Suppressor macrophage (primary cell): ENCODE measurements at places on chromosomes 2 and 18.

GRCh38 chr18:54775686-54776085, 52.6 kb upstream of the RAB27B start:
- peak; percentile 1 for DNase-seq

GRCh38 chr2:219506802-219507526, 7.3 kb upstream of the ASIC4 start:
- no peak for DNase-seq

GRCh38 chr2:135573620-135574019, 42.3 kb downstream of the R3HDM1 start:
- DNase-seq, result no peak

DNA sequence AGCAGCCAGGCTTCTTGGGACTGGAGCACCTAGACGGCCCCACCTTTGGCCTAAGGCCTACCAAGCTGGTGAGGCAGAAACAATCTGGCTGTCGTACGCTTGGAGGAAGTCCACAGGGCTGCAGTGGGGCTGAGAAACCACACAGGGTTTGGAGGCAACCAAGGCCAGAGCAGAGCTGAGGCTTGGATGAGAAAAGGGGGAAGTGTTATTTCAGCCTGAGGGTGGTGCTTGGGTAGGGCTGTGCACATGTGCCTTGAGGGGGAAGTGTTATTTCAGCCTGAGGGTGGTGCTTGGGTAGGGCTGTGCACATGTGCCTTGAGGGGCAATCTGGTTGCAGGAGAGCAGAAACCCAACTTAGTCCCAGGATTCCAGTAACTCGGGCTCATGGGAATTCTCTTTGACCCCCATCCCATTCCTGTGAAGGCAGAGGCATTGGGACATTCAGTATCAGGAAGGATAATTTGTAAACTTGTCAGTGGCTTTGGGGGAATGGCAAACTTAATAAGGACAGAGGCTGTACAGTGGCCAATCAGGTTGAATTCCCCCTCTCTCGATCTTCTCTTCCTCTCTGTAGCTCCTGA, 971 bp upstream of the FBXO41 start:
- peak; percentile 90 for DNase-seq

DNA sequence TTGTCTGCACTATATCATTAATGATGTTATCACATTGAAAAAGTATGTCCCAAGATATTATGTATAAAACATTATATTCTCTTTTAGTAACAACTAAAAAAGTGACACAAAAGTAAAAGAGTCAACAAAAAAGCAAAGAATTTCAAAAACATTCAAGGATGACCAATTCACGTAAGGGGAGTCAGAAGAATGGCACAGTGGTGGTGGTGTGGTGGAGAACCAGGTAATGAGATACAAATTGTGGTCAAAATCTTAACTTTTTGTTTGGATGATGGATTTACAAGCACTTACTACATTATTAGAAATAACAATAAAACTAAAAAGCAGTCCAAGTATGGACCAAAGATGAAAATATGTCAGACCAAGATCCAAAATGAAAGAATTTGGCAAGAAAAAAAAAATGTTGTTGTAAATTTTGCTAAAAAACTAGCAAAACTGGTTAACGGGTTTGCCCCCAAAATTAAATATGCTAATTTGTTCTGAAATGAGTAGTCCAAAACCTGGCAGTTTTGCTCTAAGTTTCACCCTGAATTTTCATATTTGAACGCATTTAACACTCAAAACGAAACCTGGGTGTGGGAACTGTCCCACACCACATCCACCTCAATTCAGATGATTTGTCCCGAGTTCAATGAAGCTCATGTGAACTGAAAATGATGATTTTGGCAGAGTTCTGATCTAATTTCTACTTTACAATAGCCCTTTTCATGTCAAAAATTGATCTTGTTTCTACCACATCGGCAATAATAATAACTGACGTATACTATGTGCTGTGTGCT, 135.8 kb downstream of the IKZF2 start:
- DNase-seq, result no peak

DNA sequence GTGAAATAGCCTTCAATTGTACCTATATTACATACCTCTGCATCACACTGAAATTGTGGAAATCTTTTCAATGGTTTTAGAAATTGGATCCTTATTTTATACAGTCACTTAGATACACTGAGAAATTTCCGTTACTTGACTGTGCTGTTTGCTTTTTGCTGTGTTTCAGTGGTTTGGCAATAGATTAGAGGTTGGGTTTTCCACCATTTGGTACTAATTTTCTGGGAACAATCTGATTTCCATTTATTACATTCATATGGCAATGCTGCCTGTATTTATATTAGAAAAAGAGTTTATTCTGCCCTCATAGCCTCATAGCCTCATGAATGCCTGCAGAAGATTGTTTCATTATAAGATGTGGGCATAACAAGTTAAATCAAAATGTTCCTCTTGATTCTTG, 285.0 kb downstream of the GULP1 start:
- no peak for DNase-seq

- no peak for DNase-seq
Observed at GRCh38 chr2:112493858-112494648, 12.1 kb downstream of the TTL start.

DNA sequence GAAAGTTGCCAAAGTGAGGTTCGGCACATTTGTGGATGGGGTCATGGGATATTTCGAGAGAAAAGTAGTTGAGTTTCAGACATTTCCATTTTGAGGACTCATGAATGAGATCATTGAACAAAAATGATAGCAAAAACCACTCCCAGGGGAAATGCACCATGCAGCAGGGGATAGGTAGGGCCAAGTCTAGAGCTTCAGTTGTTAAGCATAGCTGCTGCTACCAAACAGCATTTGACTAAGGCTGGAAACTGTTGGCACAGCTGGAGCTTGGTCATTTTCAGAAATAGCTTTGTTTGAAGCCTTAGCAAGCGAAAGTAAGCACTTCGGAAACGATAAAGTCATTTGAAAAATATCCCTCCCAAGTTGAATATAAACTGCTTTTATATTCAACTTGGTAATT, 431.8 kb downstream of the SOCS6 start:
- DNase-seq, result no peak

DNA sequence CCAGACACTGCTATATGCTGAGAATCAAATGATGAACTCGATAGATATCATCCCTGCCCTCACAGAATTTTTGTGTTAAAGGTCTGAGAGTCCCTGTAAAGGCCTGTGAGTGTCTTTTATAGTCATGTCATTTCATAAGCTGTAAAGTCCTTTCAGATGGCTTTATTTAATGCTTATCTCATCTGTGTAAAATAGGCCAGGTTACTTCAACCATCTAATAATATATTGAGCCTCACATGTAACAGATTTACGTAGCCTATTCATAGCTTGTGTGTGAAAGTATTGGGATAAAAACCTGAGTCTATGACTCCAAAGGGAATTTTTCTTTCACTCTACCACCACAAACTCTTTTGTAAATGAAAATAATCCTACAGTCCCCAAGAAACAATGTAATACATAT, 672.0 kb upstream of the SYT4 start:
- DNase-seq, result no peak

GRCh38 chr2:173229086-173229485, 125.6 kb upstream of the CDCA7 start:
- no peak for DNase-seq

GRCh38 chr18:50203801-50204604, 9.1 kb upstream of the MYO5B start:
- peak; percentile 15 for DNase-seq

DNA sequence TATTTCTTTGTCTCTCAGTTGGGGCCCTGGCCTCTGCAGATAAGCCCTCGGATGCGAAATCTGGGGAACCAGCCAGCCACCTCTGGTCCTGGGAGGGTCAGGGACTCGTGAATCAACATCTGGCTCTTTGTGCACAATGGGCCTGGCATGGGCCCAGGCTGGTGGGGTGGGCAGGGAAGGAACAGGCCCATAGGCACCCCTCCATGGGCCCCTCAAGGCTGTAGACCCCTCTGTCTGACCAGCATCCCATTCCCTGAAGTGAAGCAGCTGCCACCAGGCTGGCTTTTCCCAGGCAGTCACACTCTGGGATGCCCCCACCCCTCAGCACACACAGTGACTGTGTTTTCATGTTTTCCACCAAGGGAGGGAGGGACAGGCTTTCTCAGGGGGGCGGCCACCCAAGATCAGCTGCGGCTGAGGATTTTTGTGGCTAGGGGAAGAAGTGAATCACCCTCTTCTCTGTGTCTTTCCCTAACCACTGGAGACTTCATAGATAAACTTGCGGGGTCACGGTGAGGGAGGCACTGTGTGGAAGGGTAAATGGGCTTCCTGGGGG, 166.0 kb downstream of the AGAP1 start:
- no peak for DNase-seq

DNA sequence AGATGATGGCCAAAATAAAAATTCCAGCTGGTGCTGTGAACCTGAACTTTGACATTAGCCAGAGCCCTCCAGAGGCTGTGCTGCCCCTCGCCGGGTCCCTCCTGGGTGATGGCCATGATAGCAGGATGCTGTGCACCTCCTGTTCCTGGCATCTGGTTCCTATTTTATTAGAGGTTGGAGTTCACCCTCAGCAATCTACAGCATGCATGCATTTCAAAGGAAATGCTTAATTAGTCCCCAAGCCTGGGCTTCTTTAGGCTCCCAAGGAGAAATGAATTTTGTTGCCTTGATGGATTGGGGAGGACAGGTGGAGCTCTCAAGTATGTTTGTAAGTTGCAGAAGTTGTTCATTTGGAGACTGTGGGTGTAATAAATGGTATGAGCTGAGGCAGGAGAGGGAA, 166.9 kb downstream of the GLI2 start:
- DNase-seq, result no peak

- no peak for DNase-seq
Observed at GRCh38 chr2:10402062-10402585, 46.0 kb downstream of the ODC1 start.

DNA sequence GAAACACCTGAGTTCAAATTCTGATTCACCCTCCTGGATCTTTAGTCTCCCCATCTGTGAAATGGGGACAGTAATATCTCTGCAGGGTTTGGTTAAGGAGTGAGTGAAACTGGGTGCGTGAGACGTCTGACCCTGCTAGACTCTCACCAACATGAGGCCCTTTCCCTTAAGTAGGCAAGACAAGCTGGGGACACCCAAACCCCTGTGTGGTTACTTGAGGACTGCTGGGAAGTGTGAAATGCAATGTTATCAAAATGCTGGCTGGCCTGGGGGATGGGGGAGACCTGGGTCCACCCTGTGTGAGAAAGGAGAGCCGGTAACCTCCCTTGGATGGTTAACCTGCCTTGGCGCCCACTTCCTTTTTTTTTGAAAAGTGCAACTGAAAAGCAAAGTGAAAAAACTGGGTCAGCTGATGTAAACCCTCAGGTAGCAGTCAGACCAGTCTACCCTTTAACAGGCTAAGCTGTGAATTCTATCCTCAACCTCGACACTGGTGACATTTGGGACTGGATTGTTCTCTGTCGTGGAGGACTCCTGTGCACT, 82.3 kb downstream of the INPP5D start:
- no peak for DNase-seq

- DNase-seq, result no peak
Observed at GRCh38 chr2:180991820-180992219, 11.4 kb downstream of the UBE2E3 start.

- DNase-seq, result no peak
Observed at GRCh38 chr18:23281626-23282436, 146.5 kb downstream of the CABLES1 start.

DNA sequence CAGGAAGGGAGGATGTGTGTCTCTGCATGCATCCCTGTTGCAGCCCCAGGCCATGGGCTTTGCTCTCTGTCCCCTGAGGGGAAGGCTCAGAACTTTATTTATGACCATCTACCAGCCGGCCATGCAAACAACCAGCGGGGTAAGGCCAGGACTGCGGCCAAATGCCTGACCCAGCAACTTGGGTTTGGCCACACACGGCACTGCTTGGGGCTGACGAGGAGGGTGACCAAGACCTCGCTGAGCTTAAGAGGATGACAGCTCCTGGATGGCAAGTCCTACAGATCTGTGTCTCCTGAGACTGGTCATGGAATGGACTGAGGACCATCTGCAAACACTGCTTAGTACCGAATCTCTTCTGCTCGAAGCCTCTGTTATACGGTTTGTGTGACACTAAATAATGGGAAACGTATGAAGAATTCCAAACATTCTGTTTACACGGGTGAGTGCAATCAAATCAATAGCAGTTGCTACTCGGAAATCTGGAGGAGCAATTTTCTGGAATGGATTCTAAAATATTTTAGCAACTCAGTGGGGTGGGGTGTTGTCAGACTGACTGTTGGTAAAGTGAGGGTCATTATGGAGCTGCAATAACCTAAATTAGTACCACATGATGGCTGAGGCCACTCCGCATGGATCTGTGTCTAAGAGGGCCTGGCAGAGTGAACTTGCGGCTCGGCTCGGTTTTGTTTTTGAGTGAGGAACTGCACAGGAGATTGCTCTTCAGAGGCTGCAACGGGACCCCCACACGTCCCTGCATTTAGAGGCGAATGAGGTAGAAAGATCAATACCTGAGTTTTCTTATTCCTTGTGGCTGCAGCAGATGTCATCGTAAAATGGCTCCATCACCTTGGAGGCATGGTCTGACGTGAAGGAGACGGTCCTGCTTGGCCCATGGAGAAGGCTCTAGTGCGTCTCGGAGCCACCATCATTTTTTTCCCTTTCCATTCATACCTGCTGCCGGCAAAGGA, 26.6 kb downstream of the TMEM18 start:
- no peak for DNase-seq

GRCh38 chr18:6874315-6874714, 144.8 kb downstream of the ARHGAP28 start:
- no peak for DNase-seq

DNA sequence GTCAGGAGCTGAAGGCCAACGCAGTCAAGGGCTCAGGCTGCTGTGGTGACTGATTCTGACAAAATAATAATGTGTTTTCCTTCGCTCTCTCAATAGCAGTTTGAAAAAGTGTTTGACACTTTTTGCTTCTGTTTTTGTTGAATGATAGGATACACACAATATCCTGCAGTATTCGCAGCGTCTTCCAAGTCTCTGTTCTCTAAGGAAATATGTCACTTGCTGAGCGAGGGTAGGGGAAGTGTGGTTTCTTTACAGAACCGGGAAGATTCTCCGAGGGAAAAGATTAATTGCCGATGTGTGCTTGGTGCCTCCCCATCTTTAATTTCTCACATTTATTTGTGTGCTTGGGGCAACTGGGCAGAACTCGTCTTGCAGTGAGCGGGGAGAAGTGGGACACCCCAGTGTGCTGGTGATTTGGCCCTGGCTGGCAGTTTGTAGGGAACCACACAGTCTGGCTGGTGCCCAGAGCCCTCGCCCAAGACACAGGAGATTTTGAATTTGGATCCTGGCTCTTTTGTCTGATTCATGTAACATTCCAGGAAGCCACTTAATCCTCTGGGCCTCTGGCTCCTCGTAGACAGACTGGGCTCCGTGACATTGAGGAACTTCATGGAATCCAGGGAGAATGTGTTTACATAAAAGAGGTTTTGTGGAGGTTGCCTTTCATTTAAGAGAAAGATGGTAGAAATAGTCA, 169.4 kb downstream of the LDLRAD4 start:
- no peak for DNase-seq

DNA sequence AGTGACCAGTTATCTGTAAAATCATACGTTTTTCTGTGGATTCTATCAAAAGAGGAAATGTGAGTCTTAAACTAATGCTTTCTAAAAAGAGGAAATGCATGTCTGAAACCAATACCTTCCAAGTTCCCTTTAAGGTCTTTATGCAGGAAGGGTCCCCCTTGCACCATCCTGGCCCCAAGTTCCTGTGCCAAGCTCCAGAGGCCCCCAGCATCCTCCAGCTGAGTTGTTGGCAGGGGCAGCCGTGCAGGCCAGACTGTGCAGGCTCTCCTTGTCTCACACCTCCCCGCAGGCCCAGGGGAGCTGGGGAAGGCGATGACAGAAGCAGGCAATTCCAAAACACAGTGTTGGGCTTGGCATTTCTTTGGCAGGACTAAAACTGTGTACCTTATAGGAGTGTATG, 39.2 kb downstream of the DPYSL5 start:
- DNase-seq, result peak; percentile 76
